ENCODE measurements at places on chromosomes 12 and 14.

DNA sequence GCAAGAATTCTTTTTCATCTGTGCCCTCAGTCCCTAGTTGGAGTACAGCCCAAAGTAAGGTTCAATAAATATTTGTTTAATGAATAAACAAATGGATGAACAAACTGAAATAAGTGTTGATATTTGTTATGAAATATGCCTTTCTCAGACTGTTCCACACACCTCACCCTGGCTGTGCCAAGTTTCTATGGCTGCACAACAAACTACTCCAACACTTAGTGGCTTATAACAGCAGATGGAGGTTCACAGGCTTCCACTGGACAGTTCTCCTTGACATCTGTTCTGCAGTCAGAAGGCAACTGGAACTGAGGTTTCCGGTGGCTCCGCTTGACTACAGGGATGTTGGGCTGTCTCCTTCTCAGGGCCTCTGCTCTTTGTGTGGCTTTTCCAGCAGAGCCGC is 197.1 kb downstream of the RGS6 start:
- no peak for DNase-seq

DNA sequence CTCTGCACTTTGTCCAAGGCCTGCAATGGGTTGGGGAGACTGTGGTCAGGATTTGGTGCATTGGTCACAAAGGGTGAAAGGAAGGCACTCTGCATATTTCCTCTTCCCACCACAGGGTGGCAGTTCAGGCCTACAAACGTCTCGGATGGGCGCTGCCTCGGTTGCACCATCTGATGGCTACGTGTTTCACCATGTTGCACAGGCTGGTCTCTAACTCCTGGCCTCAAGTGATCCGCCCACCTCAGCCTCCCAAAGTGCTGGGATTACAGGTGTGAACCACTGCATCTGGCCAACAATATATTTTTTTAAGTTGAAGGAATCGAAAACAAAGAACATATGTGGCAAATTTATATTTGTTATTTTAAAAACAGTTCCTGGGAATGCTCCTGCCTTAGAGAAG is 35.1 kb downstream of the TMBIM6 start:
- DNase-seq: peak; percentile 58

GRCh38 chr14:91919814-91920213 is 27.7 kb downstream of the FBLN5 start:
- no peak for DNase-seq

DNA sequence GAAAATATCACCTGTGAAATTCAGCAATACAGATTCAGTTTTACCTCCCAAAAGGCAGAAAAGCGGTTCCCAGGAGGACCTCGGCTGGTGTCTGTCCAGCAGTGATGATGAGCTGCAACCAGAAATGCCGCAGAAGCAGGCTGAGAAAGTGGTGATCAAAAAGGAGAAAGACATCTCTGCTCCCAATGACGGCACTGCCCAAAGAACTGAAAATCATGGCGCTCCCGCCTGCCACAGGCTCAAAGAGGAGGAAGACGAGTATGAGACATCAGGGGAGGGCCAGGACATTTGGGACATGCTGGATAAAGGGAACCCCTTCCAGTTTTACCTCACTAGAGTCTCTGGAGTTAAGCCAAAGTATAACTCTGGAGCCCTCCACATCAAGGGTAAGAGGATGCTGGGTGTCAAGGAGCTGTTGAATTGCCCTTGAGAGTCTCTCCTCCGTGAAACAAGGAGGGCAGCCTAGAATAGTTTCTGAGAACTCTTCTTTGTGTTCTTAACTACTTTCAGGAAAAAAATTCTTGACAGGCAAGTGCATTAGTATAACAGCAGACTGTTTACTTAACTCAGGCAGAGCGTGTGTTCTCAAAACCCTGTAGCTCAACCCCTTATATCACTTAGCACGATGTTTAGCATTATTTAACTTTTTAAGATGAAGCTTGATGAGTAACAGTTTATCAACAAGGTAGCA is 7.7 kb downstream of the TDP1 start:
- DNase-seq: no peak

Data from left colon (tissue), 2 donors.